Pons (tissue), 1 donor: ENCODE measurements at places on chromosomes 3 and 15.

GRCh38 chr3:16151109-16151508, 23.4 kb upstream of the GALNT15 start:
- DNase-seq, result peak; percentile 66

DNA sequence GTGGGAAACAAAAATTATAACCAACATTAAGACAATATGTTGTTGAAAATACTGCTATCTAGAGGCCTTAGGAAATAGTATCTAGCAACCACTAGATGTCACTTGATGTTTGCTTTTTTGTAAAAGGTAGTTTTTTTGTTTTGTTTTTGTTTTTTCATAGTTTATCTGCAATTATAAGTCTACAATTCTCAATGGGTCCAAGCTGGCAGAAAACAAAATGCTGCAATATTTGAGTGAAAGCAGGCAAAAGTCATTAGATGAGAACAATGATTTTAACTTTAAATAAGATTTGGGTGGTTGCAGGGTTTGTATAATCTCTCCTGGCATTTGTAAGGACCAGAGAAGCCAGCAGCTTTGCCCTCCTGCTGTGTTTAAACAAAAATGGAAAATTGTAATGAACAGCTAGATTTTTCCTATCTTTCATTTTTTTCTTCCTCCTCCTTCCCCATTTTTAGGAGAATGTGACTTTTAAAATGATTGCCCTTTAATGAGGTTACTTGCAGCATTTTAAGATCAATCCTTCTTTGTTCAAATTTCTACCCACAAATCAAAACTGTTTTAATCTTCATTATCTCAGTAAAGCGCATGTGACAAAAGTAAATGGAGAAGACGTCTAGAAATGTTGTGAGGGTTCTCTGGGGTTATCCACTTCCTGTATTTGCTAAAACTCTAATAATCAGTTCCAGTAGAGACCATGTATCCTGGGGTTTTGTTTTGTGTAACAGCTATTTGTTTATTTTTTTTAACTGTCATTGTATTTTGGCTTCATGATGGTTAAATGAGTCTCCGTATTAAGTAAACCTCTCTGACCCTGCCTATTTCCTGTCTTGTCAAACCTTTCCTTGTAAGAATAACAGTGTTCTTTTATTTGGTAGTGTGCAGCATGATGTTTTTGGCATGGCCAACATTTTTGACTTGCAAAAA, 27.3 kb downstream of the DUT start:
- DNase-seq, result peak; percentile 56

- no peak for DNase-seq
Observed at GRCh38 chr3:140595295-140595694, 82.6 kb upstream of the TRIM42 start.

DNA sequence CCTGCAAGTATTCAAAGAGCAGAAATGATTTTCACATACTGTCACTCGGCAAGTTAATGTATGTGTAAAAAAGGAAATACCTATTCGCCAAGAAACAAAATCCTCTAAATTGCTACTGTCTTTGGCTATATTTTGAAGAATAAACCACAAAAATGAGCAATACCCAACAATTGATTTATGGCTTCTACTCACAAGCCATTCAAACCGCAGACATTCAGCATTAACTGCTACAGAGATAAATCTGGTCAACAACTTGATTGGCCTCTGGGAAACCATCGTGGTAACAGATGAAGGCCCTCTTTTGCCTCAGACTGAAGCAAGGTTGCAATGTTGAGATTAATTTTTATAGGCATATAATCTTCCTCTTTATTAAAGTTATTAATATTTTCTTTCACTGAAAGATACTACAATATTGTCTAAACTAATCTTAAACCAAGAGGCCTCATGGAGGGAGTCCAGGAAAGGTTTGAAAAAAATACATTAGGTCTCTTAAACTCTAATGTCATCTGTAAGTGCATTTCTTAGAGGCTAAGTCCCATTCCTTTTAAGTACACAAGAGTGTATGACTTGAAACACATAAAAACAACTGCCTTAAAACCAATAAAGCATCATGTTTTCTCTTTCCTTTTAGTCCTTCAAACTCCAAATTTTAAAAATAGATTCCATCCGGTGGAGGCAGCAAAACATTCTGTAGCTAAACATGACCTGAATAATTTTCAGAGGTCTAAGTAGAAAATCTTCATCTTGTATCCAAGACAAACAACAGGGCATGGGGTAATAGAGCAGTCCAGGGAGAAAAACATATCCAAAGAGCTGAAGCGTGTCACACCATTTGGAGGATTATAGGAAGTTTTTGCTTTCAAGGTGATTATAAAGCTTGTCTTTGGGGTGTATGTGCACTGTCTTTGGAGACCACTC, 162.4 kb upstream of the TGFBR2 start:
- no peak for DNase-seq

DNA sequence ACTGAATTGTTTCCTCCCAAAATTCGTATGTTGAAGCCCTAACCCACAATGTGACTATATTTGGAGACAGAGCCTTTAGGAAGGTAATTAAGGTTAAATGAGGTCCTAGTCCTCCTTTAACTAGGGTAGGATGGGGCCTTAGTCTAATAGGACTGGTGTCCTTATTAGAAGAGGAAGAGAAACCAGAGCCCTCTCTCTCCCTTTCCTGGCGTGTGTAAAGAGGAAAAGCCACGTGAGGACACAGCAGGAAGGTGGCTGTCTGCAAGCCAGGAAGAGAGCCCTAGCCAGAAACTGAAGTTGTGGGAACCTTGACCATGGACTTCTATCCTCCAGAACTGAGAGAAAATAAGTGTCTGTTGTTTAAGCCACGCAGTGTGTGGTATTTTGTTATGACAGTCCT, 94.3 kb downstream of the OXNAD1 start:
- no peak for DNase-seq

- DNase-seq, result no peak
Observed at GRCh38 chr3:87468938-87469337, 192.6 kb upstream of the POU1F1 start.

GRCh38 chr3:100538339-100538706, 45.9 kb downstream of the TMEM45A start:
- peak; percentile 62 for DNase-seq

DNA sequence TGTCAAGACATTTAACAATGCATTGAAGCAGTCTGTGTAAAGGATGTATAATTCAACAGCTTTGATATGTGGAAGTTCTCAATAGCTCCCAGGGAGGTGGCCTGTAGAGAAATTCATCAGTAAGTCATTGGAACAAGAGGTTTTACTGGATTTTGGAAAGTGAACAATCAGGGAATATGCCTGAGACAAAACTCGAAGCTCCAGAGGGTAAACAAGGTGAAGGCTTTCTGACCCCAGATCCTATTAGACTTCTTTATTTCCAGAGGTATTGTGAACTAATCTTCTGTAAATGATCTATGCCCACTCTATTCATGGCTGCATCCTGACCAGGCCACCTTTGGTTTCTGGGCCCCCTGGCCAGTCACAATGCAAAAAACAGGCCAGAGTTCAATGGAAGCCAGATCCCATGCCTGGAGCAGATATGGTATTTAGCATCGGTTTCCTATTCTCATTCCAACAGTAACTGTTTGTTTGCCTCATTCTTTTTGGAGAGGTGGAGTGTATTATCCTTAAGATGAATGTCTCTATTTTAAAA, 177.3 kb downstream of the SATB1 start:
- DNase-seq, result no peak

DNA sequence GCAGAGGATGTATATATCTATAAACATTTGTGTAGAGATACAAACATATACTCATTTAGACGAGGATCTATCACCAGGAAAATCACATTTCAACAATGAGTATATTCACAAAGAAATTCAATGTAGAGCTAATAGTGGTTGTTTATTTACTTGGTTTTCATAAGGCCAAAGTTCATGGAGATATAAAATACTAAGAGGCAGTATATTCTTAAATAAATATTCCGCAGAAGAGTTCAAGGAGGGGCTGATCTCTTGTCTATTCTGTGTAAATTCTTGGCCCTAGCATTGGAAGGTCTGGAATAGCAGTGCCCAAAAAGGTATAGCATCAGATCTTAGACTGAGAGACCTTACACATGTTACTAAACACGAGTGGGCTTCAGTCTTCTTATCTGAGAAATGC, 122.1 kb downstream of the EDEM1 start:
- no peak for DNase-seq

DNA sequence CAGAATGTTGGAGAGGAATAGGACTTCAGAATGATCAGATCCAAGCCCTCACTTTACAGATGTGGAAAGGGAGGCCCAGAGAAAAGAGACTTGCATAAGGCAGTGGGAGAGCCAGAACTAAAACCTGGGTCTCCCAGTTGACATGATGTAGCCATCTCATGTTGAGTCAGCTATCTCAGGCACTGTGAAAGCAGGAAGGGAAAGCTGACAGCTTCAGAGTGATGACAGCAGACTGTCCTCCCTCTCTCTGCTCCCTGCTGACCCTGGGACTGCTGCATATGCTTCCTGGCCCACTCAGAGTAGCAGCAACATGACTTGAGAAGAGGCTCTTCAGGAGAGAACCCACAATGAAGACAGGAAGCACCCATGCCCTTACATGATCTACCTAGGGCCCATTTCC, 14.7 kb downstream of the FHIT start:
- DNase-seq, result no peak

DNA sequence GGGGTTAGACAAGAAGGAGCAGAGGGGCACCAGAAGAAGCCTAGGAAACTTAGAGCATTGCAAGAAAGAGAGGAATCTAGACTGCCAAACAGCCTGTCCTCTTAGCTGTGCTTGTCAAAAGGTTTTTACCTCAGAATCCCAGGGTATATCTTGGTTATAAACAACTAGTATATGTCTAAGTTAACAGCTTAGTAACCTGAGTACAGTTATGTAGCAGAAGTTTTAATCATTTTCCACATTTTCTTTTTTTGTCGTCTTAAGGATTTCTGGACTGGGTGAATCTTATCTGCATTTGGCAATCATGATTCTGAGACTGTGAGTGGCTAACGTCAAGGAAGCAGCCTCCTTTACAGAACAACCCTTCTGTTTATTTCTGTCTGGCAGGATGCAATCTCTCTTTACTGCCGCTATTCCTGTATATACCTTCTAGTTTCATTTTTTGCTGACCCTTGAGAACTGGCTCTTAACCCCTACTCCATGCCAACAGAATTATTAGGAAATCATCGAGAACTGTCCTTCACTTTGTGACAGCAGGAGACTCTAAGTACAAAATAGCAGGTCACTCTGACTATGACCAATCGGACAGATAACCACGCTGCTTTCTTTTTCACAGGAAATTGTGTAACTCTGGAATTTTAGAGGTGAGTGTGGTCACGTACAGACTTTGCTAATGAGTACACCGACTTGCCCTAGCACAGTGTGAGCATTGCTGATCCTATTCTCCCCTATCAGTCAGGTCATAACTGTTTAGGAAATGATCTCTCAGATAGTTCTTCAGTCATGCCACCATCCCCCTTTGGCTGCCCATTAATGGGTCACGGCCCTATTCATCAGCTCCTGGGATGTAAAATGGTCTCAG, 3.3 kb upstream of the CP start:
- DNase-seq, result peak; percentile 61

DNA sequence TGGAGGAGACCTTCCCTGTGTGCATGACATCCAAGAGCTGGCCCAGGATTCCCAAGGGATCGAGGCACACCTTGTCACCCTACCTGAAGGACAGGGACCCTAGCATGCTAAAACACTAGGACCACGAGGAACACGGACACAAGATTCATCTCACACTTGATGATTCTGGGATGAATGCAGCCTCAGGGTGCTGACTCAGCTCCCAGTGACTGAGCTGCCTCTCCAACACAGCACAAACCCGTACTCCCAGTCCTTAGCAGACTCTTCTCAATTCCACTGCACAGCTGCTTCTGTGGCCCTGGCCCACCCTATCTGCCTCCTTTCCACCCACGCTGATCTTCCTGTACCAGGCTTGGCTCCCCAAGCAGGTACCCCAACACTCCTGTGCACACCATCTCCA, 9.1 kb upstream of the OXTR start:
- no peak for DNase-seq
